ENCODE measurements at places on chromosomes 3 and 15. TPM values are rescaled to one million over a fixed set of nuclear protein-coding genes. Genes with fewer than 3 reads are reported as not detected.

GRCh38 chr15:86526938-86527690 lies 447.4 kb downstream of the AGBL1 start:
- DNase-seq, result no peak

DNA sequence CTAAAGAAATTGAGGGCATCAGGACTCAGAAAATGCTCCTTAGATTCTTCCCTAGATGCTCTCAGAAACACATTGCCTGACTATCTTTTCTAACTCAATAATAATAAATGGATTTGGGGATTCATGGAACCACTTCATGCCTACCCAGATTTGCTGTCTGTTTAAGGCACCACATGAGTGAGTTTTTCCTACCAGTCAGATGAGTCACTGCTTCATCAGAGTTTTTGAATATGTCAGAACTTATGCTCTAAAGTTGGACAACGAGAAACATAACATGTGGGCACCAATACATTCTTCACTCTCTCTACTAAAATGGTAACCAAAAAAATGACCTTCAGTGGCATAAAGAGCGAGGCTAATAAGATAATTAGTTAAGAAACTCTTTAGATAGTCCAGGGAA lies 1135.1 kb downstream of the TUSC7 start:
- DNase-seq, result no peak

DNA sequence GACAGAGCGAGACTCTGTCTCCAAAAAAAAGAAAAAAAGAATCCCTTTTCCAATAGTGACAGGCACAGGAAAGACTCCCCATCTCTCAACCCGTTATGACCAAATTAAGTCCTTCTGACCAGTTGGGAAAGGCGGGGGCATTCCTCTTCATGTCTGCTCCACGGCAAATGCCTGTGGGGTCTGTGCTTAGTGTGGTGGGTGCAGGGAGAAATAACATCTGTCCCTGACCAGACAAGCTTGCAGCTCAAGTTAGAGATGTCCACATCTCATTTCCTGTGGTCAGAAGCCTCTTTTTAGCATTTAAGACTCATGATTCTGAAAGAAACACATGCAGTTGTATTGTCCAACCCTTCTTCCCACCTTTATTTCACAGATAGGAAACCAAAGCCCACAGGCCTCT lies 16.2 kb downstream of the PLA1A start:
- DNase-seq, result no peak

DNA sequence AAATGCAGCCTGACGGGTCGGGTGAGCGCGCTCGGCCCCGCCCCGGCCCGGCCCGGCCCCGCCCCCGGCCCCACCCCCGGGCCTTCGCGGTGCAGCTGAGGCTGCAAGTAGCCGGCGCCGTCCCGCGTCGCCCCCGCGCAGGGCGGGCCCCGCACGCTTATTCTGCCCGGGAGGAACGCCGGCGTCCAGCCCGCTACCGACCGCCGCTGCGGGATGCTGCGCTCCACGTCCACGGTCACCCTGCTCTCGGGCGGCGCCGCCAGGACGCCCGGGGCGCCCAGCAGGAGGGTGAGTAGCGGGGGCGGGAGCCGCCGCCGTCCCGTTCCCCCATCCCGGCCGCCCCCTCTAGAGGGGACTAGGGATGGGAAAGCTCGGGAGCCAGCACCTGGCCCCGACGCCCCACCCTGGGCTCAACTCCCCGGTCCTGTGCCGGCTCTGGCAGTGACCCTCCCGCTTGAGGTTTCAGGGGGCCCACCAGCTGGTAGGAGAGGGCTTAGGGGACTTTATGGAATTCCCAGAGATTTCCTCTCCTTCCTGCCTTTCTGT lies at the start of gene MYZAP:
MYZAP (plus strand) TSS at position 83 of the 546 bp plus-strand sequence; CDS start at position 214, 131 bp downstream.
- no peak for DNase-seq

- DNase-seq, result no peak
Observed at GRCh38 chr3:9767418-9767817, 2.3 kb downstream of the CAMK1 start.

- DNase-seq, result no peak
Observed at GRCh38 chr3:80688814-80689213, 921.0 kb upstream of the ROBO1 start.

- peak; percentile 13 for DNase-seq
Observed at GRCh38 chr3:135503760-135504686, 461.5 kb upstream of the PPP2R3A start.

- DNase-seq, result no peak
Observed at GRCh38 chr3:30344288-30344687, 262.1 kb upstream of the TGFBR2 start.

DNA sequence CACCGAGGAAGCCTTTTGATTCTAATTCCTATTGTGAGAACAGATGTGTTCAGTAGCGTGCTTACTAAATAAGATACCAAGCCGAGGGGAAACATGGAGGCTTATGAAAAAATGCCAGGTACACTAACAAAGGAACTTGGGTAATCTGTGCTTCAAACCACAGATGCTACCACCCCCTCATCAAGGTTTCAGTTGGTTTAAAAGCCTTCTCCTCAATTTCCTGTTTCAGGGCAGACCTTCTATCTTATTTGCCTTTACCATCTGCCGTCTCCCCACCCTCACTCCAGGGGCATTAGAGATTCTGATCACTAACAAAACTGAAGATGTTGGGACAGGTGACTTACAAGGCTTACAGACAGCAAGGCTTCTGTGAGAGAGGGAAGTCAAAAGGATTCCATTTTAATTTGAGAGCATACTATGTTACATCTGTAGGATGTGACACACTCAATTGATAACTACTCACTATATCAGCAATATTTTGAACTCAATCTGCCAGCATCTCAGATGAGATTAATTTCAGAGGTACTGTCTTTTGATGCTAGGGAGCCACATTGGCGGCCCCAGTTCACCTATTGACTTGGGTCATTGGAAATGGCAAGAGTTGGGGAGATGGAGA lies 60.6 kb upstream of the PLCL2 start:
- peak; percentile 71 for DNase-seq

GRCh38 chr3:66047311-66048050 lies 8.8 kb upstream of the MAGI1 start:
- DNase-seq, result no peak

GRCh38 chr3:189927975-189928895 lies 192.5 kb downstream of the P3H2 start:
- no peak for DNase-seq

- no peak for DNase-seq
Observed at GRCh38 chr15:73589766-73590165, 43.4 kb downstream of the NPTN start.

DNA sequence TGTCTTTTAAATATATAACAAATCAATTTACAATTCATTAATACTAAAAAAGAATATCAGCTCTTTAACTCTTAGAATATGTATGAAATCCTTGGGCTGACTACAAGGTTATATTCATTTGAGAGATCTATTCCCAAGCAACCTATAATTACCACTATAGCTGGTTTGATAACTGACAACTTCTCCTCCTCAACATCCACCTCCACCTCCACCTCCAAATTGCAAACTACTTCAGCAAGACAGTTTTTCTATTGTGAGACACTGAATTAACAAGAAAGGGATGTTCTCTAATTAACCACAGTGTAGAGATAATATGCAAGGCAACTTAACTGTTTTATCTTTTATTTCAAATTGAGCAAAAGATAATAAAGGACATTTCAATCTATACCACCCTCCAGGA lies 284.8 kb upstream of the ARL6 start:
- DNase-seq, result no peak

DNA sequence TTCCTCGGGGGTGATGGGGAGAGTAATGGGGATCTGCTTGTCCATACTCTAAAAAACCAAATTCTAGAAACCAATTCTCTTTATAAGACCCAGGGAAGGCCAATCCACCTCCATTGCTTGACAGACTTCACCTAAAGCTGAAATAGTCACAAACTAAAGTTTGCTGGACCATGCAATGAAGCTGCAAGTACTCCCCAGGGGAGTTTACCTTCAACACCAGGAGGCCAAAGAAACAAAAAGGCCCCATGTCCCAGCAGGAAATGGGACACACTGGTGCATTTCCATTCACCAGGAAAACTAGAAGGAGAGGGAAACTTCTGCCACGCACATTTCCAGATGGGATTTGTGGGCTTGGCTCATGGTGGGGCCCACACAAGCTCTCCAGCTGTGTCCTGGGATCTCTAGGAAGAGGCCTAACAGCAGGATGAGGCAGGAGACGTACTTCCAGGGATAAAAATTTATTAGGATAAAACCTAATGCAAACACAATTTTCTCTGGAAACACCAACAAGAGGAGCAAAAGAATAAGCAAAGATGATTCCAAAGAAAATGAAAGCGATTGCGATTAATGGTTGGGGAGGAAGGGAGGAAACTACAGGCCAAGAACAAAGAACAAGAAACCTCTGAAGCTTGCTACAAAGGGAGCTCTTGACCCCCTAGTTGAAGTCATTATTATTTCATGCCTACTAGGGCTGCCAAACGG lies 238.0 kb upstream of the LRTM1 start:
- DNase-seq, result no peak

DNA sequence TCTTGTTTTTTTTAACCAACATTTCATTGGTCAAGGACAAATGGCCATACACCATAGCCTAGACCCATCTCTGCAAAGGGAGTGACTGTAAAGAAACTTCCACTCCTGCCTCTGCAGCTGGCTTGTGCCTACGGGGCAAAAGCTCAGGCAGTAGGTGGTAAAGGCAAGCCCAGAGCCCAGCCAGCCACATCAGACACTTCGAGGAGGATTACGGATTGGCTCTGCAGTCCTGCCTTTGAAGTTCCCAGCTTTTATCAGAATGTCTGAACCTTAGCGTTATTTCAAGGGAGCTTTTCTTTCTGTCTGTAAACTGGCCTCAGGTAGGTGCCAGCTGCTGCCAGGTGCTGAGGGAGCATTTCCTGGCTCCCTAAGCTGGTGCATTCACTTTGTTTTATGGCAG lies 15.6 kb downstream of the ZNF710 start:
- no peak for DNase-seq

DNA sequence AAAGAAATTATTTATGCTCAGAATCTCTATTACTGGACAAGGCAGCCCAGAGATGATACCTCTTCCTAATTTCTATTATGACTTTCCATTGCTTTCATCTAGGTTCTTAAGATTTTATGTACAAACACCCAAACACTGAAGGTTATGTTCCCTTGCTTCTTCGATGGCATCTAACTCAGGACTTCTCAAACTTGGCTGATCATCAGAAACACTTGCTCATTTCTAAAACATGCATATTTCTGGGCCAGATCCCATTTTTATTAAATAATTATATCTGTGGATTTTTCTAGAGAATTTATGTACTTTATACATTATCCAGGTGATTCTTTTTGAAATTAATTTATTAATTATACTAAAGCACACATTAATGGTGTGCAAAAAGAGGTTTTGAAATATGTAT lies 482.4 kb upstream of the NR2F2 start:
- DNase-seq, result no peak

GRCh38 chr3:170033489-170033888 lies 4.3 kb upstream of the GPR160 start:
- DNase-seq, result no peak

DNA sequence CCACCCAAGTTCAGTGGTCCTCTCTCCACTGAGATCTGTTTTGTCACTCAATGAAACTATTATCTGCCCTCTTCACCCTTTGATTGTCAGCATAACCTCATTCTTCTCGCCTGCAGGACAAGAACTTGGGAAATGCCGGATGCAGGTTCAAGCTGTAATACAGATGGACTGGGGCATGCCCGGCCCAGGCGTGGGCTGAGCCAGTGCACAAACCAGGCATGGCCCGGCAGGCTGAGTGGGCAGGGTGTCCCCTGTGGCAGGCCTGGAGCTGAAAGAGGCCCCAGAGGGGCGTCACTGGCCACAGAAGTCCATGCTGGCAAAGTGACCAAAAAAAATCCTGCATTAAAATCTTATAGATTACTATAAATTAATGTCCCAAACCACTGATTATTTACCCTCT lies 638.9 kb upstream of the EPHA6 start:
- no peak for DNase-seq

DNA sequence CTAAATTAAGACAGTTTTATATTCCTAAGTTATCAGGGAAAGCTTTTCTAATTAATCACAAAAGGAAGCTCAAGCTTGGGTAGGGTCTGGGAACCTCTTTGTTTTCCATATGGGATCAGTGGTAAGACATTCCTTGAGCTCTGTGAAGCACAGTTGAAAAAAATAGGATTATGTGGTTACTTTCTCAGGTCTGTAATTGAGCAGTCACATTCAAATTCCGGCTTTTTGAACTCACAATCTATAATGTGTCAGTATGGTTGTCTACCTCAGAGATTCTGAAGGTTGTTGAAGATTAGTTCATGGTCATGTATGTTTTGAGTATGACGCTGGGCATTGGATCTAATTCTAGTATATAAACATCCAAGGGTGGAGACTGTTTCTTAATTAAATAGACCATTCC lies 364.5 kb downstream of the LPP start:
- no peak for DNase-seq

- no peak for DNase-seq
Observed at GRCh38 chr3:64801856-64802255, 114.1 kb upstream of the ADAMTS9 start.

- no peak for DNase-seq
Observed at GRCh38 chr15:74543583-74543982, 2.6 kb downstream of the ARID3B start.

DNA sequence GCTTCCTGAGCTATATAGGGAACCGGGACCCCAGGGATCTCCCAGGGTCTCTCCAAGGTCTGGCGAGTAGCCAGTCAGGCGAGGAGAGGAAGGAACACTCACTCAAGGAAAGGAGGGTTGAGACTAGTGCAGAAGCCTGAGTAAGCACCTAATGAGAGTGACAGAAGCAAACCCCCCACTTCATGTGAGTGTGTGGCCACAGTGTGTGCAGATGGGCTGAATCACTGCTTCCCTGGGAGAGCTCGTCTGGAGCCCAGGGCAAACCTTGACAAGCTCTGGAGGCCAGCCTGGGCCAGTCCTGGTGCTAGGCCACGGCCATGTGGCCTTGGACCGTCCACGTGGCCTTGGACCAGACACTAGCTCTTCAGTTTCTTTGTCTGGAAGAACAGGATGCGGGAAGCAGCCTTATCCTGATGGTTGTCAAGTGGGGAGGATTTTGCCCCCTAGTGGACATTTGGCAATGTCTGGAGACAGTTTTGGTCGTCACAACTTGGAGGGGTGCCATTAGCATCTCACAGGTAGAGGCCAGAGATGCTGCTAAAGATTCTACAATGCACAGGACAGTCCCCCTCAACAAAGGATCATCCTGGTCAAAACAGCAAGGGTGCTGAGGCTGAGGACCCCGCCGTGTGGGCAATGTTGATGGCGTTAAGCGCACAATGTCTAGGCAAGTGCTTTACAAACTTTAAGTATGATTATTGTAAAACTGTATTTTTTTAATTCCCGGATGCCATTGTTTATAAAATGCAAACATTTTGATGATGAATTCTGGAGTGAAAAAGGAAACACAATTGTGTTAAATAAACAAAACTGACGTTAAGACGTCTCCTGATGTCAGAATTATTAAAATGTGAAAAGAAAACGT lies 34.8 kb upstream of the CTSH start:
- peak; percentile 66 for DNase-seq

GRCh38 chr15:69656271-69657030 lies 203.8 kb downstream of the RPLP1 start:
- DNase-seq, result no peak

GRCh38 chr3:112327371-112327951 lies 5.5 kb upstream of the CD200 start:
- peak; percentile 79 for DNase-seq

Gene TMEM45A
- 1.0 TPM for total RNA-seq

Gene SPINK8
- not detected for total RNA-seq

Gene PLA1A
- total RNA-seq, result 4.4 TPM

Gene GADL1
- total RNA-seq, result not detected

Gene OSTN
- total RNA-seq, result not detected

Gene TLR9
- 4.8 TPM for total RNA-seq

Gene DPPA2
- total RNA-seq, result not detected

Gene GPR149
- total RNA-seq, result not detected

Gene RAD18
- total RNA-seq, result 25.5 TPM

Gene PRSS50
- total RNA-seq, result not detected

Gene FEZF2
- not detected for total RNA-seq

Gene PLS1
- 1.6 TPM for total RNA-seq

Gene ADAMTS9
- total RNA-seq, result 0.13 TPM

Gene C3orf52
- total RNA-seq, result 0.19 TPM
